ENCODE measurements at places on chromosomes 1 and 21.

GRCh38 chr1:33030575-33030974, 6.1 kb downstream of the AK2 start:
- no peak for DNase-seq

- no peak for DNase-seq
These were observed 2.0 kb upstream of the TRIM58 start for GRCh38 chr1:247854899-247855545.

GRCh38 chr1:65756616-65757015, 36.1 kb upstream of the PDE4B start:
- DNase-seq = no peak

DNA sequence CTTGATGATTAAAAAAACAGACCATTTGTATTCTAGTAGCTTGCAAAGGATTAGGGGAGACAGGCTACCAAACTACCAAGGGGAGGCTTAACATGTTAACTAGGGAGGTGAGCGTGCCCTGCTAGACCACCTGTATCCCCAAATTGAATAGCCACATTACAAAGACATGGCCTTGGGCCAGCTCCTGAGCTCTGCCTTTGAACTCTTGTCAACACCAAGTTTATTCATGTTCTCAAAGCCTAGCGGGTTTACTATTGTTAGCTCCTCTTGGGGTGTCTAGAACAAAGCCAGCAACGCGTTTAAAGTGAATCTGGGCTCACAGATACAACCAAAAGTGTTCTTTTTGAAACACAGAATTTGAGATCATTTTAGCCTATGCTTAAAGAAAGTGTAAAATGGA, 36.3 kb downstream of the SMYD2 start:
- DNase-seq = no peak

- DNase-seq = peak; percentile 10
These were observed 89.3 kb downstream of the SIM2 start for GRCh38 chr21:36788120-36788638.

DNA sequence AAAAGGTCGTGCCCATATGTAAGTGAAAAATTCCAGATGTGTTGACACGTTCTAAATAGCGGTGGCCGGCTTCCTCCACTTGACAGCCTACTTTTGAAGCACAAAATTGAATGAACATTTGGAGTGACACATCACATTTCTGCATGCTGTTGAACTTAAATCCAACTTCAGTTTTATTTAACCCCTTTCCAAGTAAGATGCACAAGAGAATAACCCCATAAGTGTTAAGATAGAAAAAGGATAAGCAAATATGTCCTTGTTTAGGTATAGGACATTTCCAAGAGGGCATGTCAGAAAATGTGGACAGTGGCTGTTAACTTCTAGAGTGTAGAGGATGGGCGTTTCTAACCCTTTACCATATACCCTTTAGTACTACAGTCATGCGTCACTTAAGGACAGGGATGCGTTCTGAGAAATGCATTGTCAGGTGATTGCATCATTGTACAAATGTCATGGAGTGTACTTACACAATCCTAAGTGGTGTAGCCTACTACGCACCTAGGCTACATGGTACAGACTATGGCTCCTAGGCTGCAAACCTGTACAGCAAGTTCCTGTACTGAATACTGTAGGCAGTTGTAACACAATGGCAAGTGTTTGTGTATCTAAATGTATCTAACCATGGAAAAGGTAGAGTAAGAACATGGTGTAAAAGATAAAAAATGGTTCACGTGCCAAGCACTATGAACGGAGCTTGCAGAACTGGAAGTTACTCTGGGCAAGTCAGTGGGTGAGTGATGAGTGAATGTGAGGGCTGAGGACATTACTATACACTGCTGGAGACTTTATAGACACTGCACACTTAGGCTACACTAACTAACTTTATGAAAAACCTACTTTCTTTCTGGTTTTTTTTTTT, 9.3 kb upstream of the FAM89A start:
- DNase-seq = no peak

GRCh38 chr1:2233997-2234761, 6.1 kb downstream of the SKI start:
- no peak for DNase-seq

DNA sequence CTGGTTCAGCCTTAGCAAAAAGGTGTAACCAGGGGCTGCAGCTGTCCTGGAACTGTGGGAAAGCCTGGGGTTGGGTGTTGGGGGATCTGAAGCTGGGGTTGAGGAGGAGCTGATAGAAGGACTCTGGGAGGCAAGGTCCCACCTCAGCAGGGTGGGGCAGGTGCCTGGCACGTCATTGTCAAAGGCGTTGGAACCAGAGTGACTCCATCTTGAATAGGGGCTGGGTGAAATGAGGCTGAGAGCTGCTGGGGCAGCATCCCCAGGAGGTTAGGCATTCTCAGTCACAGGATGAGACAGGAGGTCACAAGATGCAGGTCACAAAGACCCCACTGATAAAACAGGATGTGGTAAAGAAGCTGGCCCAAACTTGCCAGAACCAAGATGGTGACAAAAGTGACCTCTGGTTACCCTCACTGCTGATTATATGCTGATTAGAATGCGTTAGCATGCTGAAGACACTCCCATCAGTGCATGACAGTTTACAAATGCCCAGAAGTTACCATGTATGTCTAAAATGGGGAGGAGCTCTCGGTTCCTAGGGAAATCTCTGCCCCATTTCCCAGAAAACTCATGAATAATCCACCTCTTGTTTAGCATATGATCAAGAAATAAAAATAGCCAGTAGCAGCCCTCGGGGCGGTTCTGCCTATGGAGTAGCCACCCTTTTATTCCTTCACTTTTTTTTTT, 85.4 kb downstream of the IER5 start:
- DNase-seq = no peak

GRCh38 chr1:35177237-35177786, 15.6 kb downstream of the SFPQ start:
- DNase-seq = no peak

DNA sequence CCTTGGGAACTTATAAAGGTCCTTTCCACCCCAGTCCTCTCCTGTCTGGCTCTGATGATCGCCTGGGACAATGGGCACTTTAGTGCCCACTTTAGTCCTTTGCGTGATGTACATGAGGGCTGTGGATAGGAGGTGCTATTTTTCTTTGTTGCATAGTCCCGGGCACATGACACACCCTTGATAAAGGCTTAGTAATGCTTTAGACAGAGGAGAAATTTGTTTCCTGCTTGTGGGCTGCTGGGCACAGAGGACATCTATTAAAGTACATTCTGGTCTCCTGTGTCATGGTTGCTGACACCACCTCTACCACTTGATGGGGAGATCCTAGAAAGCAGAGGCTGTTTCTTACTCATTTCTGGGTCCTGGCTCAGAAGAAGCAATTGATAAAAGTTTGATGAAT, 5.4 kb upstream of the KNCN start:
- DNase-seq = no peak

DNA sequence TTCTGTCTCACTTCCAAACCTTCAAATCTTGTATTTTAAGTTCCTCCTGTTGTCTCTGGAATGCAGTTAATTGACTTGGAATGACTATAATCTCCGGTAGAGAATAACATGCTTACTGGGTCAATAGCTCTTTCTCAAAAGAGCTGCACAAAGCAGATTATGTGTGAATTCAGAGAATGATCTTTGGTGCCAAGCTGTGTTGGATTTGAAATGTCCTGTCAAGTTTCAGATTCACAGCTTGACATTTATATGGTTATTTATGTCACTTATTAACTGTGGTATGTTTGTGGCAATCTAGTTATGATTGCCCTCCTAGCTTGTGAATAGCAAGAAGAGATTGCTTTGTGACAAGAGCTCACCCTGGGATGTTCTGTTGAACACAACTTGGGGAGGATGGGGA, 128.3 kb upstream of the KCNE2 start:
- no peak for DNase-seq

DNA sequence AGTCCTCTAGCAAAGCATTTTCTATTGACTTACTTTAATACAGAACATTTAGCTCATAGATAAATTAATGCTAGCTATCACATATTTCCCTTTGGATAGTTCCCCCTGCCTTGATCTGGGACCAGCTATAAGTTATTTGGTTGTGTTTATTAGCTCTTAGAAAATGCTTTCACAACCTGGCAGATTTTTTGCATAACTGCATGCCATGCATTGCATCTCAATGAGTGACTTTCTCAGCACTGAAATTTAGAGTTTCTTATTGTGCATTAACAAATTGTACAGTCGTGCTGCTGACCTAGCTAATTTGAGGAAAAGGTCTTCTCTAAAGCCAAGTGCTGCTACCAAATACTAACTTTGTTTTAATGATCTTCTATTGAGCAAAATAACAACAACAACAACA, 164.8 kb downstream of the PLPPR5 start:
- no peak for DNase-seq

- no peak for DNase-seq
These were observed 597.2 kb upstream of the ZP4 start for GRCh38 chr1:238487931-238488330.

DNA sequence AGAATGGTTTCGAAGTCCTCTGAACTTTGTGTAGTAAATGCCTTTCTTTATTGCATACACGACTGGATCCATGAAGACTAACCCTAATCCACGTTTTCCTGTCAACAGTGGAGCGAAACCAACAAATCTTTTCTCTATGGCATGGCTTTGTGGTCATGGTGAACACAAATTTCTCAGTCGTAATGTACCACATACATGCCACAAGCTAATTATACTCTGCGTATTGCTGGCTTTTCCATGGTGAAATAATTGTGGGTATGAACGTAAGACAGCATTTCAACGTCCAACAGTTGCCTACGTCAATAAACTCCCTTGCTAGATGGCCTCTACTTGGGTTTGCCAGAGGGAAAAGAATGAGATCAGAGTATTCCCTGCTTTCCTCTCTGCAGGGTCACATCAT, 27.5 kb downstream of the INTS7 start:
- DNase-seq = no peak

DNA sequence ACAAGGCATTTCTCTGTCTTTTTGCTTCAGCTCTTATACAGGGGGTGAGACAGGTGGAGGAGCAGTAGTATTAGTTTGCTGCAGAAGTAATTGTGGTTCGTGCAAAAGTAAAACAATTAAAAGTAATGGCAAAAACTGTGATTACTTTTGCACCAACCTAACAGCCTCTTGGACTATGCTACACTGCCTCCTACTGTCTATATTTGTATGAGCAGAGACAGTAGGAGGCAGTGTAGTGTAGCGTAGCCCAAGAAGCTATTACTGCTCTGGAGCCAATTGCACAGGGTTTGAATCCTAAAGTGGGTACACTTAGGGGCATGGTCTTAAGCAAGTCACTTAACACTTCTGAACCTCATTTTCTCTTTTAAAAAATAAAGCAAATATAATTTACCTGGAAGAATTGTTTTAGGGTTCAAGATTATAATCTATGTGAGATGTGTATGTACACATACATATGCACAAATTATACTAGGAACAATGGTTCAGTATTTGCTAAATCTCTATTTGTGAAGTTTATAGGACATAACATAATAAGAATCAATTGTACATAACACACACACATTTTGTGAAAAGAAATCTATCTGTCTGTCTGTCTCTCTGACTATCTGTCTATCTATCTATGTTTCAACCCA, 103.8 kb downstream of the BRINP3 start:
- no peak for DNase-seq

DNA sequence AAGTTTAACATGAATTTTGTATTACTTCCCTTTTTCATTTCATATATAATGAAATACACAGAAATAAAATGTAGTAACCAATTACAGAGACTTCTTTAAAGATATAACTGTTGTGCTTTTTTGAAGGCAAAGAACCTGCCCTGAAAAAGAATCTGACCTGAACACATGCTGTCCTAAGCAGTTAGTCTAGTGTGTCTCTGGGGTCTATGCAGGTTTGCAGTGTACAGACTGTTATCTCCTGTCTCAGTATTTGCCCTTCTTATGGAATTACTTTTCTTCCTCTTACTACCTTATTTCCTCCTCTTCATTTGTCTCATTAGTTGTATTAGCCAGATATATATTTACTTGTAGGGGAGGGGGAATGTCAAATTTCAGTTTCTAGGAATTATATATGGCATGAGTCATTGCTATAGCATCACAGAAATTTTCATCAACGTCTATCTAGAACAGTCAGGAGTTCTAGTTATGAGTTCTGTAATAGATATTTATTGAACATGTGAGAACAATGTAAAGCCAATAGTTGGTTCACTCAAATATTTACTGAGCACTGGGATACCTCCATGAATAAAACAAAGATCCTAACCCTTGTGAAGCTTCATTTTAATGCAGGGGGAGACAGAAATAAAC, 28.4 kb upstream of the PLEKHO1 start:
- no peak for DNase-seq

DNA sequence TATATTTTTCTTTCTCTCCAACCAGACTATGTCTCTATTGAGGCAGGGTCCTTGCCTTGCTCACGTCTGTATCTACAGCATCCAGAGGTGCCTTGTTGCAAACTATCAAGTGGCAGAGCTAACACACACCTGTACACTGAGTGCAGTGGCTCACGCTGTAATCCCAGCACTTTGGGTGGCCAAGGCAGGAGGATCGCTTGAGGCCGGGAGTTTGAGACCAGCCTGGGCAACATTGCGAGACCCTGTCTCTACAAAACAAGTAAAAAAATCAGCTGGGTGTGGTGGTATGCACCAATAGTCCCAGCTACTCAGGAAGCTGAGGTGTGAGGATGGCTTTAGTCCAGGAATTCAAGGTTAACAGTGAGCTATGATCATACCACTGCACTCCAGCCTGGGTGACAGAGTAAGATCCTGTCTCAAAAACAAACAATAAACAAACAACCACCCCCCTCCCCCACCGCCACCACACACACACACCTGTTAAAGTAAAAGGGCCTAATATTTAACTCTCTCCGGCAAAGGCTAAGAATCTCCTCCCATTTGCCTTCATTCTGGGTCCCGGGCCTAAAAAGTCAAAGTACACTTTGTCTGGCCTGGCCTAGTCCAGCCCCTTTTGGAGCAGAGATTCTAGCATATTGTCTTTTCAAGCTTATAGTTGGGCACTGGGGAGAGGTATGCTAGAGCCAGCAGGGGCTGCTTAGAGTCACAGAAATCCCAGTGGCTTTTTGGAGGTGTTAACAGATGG, 9.5 kb upstream of the SLFNL1 start:
- no peak for DNase-seq

GRCh38 chr1:178962853-178963711, 62.6 kb upstream of the FAM20B start:
- no peak for DNase-seq

DNA sequence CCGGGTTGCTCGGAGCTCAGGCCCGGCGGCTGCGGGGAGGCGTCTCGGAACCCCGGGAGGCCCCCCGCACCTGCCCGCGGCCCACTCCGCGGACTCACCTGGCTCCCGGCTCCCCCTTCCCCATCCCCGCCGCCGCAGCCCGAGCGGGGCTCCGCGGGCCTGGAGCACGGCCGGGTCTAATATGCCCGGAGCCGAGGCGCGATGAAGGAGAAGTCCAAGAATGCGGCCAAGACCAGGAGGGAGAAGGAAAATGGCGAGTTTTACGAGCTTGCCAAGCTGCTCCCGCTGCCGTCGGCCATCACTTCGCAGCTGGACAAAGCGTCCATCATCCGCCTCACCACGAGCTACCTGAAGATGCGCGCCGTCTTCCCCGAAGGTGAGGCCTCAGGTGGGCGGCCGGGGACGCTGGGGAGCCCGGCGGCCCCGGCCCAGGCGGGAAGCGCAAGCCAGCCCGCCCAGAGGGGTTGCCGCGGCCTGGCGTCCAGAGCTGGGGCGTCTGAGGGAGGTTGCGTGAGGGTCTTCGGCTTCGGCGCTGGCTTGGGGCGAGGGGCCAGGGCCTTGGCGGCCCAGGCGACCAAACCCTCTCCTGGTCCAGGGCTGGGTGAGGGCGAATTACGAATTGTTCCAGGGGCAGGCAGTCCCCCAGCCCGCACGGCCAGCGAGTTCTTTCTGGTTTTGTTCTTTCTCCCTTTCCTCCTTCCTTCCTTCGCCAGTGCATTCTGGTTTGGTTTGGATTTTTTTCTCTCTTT, 805 bp downstream of the SIM2 start:
- no peak for DNase-seq

Measured in NCI-H2171 (cell line).